Thymus (tissue), 14 donors: ENCODE measurements at places on chromosomes 2 and 18. TPM values are rescaled to one million over a fixed set of nuclear protein-coding genes. Genes with fewer than 3 reads are reported as not detected.

DNA sequence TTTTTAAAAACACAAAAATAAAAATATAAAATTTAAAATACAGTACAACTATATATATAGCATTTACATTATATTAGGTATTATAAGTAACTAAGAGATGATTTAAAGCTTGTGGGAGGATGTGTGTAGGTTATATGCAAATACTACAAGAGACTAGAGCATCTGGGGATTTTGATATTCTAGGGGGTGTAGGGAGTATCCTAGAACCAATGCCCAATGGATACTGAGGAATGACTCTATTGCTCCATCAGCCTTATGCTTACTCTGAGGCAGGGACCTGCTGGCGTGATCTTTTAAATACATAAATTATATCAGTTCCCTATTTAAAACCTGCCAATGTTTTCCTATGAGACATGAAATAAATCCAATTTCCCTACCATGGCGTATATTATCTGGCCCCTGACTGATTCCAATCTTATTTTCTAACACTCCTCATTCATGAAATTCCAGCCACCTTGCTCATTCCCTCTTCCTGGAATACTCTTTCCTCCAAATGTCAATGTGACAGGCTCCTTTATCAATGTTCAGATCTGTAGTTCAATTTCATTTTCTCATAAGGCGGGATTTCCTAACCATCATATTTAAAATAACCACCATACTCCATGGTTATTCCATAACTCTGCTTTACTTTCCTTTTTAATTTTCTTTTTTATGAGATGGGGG is 22.2 kb downstream of the SP3 start:
- no peaks in the 10 kb centered on the region for H3K4me1 ChIP-seq
- no peaks in the 10 kb centered on the region for H3K27me3 ChIP-seq
- H3K36me3 ChIP-seq, result no peaks in the 10 kb centered on the region
- no peak for DNase-seq
- no peak overlapping the region for H3K4me3 ChIP-seq

Gene COA5
- total RNA-seq, result 47.8 TPM

GRCh38 chr18:10161315-10161714 is 247.5 kb downstream of the VAPA start:
- H3K4me1 ChIP-seq, result no peaks in the 10 kb centered on the region
- no peak overlapping the region for H3K27ac ChIP-seq
- no peaks in the 10 kb centered on the region for H3K36me3 ChIP-seq
- no peak for DNase-seq

- no peak for DNase-seq
- no peak overlapping the region for H3K4me3 ChIP-seq
- H3K4me1 ChIP-seq, result no peaks in the 10 kb centered on the region
- no peak overlapping the region for H3K27ac ChIP-seq
Measured at GRCh38 chr2:145136702-145137101, 616.8 kb upstream of the ZEB2 start.

DNA sequence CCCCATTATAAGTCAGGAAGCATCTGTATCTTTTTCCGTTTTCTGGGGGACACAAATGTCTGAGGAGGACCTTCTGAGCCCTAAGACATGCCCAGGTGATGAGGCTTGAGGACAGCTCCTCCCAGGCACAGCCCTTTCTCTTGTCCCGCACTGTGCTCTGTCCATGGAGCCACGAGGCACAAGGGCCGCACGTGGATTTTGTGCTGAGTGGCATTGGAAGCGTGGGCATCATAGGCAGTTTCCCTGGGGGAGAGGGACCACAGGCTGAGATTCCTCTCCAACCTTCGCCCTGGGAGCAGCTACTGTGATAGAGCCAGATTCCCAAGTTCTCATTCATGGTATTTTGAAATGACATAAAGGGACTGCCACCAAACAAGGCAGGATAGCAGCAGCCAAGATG is 139.9 kb downstream of the SH3RF3 start:
- no peaks in the 10 kb centered on the region for H3K27me3 ChIP-seq
- no peak overlapping the region for H3K27ac ChIP-seq
- no peak overlapping the region for H3K4me3 ChIP-seq
- H3K36me3 ChIP-seq, result no peaks in the 10 kb centered on the region
- DNase-seq, result no peak
